ENCODE measurements at places on chromosomes 2 and 18.

GRCh38 chr2:137872577-137872976 lies 91.7 kb upstream of the HNMT start:
- DNase-seq = no peak

- DNase-seq = no peak
These were observed 47.9 kb upstream of the CCDC150 start for GRCh38 chr2:196591621-196592022.

- DNase-seq = no peak
These were observed 177.9 kb upstream of the ARL4C start for GRCh38 chr2:234674781-234675201.

- no peak for DNase-seq
These were observed 76.0 kb upstream of the SESTD1 start for GRCh38 chr2:179340678-179341077.

- no peak for DNase-seq
These were observed 26.6 kb upstream of the ICOS start for GRCh38 chr2:203909974-203910373.

- no peak for DNase-seq
These were observed 12.8 kb downstream of the LRP2 start for GRCh38 chr2:169349535-169349934.

- DNase-seq = no peak
These were observed 1.9 kb downstream of the PIEZO2 start for GRCh38 chr18:11147371-11147951.

DNA sequence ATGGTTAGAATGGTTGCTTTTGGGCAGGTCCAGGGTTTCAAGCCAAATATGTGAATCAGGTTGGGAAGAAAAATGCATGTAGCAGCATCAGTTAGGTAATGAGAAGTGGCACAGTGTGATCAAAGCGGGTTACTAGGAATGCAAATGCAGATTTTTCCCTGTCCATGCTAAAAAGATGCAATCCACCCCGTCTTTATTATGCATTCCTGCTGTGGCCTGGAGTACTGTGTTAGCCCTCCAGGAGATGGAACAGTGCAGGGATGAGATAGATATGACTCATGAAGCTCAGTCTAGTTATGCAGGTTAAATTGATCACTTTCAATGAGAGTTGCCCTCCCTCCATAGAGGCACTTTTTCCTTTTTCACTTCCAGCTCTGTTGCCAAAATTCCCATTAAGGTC lies 283.8 kb downstream of the CTNNA2 start:
- DNase-seq = no peak

DNA sequence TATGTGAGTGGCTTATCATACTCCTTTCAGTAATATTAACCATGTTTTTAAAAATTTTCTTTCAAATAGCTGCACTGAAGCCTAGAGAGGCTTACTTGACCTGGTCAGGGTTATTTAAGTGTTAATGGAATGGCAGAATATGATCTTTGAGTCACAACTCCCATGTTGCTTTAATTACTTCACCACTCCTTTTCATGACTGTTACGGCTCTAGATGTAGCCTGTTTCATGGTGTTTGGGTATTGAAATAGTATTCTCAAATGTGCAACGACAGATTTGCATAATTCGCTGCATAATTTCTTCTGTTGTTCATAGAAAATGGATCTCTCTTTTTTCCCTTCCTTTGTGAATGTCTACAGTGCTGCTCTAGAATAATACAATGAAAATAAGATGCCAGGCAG lies 51.6 kb upstream of the PLA2R1 start:
- no peak for DNase-seq

GRCh38 chr2:227876300-227876801 lies 4.9 kb downstream of the DAW1 start:
- DNase-seq = no peak

- no peak for DNase-seq
These were observed 17.6 kb downstream of the HDAC4 start for GRCh38 chr2:239383036-239383758.

- DNase-seq = no peak
These were observed 78.3 kb upstream of the HS6ST1 start for GRCh38 chr2:128396946-128397345.

- no peak for DNase-seq
These were observed 41.3 kb downstream of the RHOB start for GRCh38 chr2:20488201-20488641.

DNA sequence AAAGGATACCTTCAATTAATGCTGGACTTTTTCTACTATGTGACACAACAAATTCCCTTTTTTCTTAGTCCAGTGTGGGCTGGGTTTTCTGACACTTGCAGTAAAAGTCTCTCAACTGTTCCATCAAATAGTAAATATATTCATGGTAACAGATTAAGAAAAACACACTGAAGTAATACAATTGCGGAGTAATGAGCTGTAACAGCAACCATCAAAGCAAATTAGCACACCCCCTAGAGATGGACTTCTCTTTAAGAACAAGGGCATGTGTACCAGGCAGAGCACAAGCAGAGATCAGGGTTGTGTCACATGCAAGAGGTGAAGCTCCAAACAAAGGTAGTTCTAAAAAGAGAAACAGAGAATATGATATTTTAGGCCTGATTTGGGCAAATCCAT lies 72.7 kb upstream of the CHRNA1 start:
- no peak for DNase-seq

DNA sequence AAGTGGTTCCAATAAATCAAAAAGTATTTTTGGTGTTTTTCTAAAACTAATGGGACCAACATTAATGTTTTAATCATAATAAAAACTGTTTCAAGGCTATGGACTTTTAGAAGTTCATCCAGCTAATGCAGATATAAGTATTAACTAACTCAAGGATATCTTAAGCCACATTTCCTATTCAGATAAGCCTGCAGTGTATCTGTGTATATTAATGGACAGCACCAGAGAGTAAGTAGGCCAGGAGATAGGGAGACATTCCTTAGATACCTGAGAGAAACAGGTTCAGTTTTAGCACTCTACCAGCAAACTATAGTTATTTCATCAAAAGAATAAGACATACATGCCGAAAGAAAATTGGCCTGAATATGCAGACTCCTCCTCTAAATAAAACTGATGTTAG lies 27.3 kb downstream of the PREPL start:
- DNase-seq = no peak

DNA sequence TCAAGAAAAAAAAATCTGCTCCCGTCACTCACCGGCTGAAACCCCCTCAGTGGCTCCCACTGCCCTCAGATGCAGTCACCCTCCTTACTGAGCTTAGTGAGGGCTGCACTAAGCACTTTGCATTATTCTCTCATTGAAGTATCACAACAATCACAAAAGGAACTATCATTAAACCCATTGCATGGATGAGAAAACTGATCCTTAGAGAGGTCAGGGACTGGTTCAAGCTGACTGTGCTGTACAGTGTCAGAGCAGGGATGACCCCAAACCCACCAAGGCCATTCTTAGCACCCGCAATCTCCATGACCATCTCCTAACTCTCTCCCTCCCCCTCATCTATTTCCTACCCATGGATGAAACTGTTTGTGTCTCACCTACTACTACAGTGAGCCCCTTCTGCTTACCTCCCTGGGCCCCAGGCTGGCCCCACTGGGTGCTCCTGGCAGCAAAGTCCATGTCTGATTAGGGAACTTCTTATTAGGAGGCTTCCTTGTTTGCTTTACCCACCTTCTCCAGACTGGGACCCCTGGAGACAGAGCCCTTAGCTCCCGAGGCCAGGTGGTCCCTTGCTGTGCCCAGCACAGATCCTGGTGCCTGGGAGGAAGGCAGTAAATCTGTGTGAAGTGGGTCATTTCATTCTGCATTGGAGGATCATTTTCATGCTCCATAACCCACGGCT lies 139.3 kb upstream of the ID2 start:
- no peak for DNase-seq

- no peak for DNase-seq
These were observed 59.0 kb upstream of the ODC1 start for GRCh38 chr2:10507106-10507505.

DNA sequence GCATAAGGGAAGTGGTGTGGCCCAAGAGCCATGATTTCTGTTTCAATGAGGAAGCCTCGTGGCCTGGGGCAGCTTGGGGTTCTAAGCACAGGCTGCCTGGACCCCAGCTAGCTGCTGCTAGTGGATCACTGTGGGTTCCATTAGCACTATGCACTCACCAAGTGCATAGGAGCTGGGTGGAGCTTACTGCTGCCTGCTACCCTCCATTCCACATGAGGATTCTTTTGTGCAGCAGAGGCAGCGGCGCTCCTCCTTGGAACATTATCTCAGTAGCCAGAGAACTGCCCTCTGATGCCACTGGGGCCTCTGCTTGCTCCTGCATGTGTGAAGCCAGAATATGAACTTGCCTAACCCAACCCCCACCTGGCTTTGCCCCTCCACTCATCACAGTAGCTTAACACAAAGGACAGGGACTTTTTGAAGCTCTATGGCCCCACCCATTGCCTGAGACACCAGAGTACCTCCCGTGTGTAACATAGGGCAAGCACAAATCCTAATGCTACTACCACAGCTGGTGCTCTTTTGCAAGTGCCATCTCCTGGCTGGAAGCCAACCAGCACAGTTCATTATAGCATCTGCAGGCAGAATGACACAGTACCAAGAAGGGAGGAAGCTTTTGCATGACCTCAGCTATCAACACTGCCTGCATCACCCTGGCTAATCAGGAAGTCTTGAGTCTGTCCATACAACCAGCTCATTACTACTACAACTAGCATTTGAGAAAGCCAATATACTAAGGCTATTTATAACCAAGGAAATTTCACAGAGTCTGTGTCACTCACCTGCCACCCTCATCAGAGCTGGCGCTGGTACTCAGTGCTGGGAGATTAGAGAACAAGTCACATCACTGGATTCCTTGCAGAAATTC lies 297.0 kb upstream of the GULP1 start:
- DNase-seq = no peak

GRCh38 chr2:152462120-152462519 lies 127.1 kb downstream of the FMNL2 start:
- DNase-seq = no peak

- peak; percentile 27 for DNase-seq
These were observed 31.4 kb downstream of the FOSL2 start for GRCh38 chr2:28423856-28424605.

- DNase-seq = no peak
These were observed 203.8 kb downstream of the ETAA1 start for GRCh38 chr2:67600946-67601345.

GRCh38 chr2:181850936-181851560 lies 40.5 kb upstream of the ITPRID2 start:
- DNase-seq = no peak

DNA sequence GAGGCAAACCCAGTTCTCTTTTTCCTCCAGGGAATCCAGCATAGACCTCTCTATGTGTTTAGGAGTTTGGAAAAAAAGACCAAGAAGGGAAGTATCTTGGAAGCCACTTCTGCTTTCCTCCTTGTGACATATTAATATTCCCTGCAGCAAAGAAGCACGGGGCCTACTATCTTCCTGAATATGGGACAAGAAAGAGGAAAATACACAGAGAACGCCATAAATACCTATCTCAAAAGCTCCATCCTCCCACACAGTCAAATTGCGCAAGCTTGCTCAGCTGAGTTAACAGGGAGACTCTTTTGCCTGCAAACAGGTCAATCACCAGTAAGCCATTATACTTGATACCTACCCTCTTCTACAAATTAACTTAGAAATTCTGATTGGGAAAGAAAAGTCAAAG lies 16.7 kb upstream of the RAPH1 start:
- no peak for DNase-seq

- no peak for DNase-seq
These were observed 104.5 kb upstream of the KLHL14 start for GRCh38 chr18:32877371-32877770.

- DNase-seq = no peak
These were observed 38.8 kb upstream of the CTAGE1 start for GRCh38 chr18:22456547-22456946.

DNA sequence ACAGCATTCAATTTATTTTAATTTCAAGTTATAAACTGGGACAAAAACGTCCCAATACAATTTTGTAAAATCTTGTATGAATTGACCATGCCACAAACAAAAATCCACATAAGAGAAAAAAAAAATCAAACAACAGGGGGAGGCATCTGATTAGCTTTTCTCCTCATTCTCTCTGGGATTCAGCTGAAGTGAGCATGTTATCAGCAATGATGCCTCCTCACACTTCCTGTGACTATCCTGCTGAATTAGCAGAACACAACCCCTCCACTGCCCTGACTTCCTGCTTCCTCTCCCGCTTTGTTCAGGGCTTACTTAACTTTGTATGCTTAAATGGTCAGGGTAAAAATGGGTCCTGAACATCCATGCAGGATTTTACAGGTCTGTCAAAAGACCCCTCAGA lies 132.2 kb upstream of the ITGB6 start:
- peak; percentile 45 for DNase-seq

DNA sequence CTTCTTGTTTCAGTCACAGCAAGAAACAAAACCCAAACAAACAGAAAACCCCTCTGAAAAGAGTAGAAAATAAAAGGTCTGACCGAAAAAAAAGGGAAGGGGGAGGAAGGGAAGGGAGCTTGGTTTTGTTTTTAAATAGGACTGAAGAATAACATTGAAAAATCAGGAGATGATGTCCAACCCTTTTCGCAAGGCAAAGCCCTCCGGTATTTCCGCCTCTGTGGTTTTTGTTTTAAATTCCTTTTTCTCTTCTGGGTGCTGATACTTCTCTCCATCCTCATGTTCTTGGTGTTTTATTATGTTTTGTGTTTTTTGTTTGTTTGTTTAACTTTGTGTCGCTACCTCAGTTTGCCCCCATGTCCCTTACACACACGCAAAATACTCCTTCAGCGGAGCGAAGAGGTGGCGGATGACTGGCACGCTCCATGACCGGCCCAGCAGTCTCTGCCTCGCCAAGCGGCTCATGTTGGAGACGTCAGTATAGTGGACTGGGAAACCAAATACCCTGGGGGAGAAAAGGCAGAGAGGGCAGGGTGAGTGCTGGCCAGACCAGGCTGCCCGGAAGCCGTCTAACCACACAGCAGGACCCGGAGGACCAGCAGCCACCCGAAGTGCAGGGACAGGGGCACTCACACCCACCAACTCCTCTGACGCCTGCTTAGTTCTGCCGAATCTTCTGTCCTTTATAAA lies 65.7 kb upstream of the POMC start:
- no peak for DNase-seq

GRCh38 chr18:30280186-30280585 lies 762.4 kb downstream of the DSC3 start:
- DNase-seq = no peak

Data from CMK (cell line).